NCI-H187 treated with DMSO at 0.1 percent for 48 hours (cell line): ENCODE measurements at places on chromosomes 7 and 10.

- DNase-seq = no peak
Observed at GRCh38 chr10:45418417-45418848, 44.4 kb downstream of the ALOX5 start.

GRCh38 chr10:87782721-87783120 lies 35.3 kb downstream of the ATAD1 start:
- no peak for DNase-seq

DNA sequence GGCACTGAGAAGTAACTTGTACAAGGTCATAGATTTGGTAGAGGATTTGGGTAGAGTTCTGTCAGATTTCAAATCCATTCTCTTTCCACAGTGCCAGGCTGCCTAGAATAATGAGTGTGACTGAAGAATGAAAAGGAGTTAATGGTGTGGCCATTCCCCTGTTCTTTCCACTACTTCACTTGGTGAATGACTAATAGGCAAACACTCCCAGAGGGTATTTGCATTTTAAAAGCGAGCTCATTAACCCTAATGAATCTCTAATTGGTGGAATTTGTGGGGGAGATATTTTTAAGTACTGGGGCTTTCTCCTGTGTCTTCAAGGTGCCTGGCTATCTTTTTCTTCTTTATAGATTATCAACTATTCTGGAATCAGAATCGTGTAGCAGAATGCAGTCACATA lies 74.8 kb upstream of the RPA3 start:
- DNase-seq = no peak

DNA sequence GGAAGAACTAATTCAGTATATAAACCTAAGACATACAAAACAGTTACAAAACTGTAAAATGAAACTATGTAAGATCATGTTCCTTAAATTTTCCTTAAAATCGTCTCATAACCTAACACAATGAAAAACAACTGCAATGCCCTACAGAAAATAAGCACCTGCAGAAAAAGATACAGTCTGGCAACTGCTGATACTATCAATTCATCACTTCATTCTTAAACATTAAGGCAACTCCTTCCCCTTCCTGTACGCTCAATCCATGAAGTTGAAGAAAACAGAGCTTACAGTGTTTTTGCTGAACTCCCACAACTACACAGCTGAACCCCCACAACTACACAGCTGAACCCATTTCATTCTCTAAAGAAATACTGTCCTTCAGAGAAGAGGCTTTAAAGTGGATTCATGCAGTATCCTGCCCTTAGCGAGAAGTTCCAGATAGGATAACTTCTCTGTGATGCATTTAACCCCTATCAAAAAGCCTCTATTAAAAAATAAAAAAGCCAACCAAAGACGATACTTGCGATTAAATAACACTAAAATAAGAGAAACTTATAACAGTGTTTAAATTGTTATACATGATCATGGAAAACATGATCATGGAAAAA lies 50.0 kb downstream of the JMJD1C start:
- DNase-seq = no peak

- no peak for DNase-seq
Observed at GRCh38 chr7:45188736-45189135, 31.1 kb downstream of the RAMP3 start.

DNA sequence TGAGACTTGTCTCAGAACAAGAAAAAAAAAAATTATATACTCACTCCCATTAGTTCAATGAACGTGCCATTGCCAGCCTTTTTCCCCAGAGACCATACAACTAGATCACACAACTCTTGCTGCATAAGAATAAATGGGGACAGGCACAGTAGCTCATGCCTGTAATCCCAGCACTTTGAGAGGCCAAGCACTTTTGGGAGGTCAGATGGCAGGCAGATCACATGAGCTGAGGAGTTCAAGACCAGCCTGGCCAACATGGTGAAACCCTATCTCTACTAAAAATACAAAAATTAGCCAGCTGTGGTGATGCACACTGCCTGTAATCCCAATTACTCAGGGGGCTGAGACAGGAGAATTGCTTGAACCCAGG lies 13.6 kb downstream of the PDLIM1 start:
- DNase-seq = no peak

- DNase-seq = no peak
Observed at GRCh38 chr7:136528329-136528728, 340.1 kb upstream of the CHRM2 start.

- DNase-seq = no peak
Observed at GRCh38 chr7:80640846-80641245, 2.4 kb downstream of the CD36 start.

DNA sequence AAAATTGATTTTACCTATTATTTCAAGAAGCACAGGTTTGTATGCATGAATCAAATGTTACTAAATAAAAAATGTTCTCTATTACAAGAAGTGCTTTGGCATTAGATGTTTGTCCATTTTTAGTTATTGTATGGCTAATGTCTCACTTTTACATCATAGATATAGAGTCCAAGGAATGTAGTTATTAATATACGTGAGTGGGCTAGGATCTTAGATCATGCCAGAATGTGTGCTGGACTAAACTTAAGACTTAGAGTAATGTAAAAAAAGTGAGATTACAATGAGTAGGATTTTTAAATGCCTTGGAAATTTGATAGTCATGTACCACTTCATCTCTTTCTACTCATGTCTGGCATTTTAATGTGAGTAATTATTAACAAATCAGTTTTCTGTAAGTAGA lies 196.6 kb downstream of the ARL4A start:
- no peak for DNase-seq

- DNase-seq = no peak
Observed at GRCh38 chr7:74320645-74321221, 31.5 kb downstream of the CLIP2 start.

DNA sequence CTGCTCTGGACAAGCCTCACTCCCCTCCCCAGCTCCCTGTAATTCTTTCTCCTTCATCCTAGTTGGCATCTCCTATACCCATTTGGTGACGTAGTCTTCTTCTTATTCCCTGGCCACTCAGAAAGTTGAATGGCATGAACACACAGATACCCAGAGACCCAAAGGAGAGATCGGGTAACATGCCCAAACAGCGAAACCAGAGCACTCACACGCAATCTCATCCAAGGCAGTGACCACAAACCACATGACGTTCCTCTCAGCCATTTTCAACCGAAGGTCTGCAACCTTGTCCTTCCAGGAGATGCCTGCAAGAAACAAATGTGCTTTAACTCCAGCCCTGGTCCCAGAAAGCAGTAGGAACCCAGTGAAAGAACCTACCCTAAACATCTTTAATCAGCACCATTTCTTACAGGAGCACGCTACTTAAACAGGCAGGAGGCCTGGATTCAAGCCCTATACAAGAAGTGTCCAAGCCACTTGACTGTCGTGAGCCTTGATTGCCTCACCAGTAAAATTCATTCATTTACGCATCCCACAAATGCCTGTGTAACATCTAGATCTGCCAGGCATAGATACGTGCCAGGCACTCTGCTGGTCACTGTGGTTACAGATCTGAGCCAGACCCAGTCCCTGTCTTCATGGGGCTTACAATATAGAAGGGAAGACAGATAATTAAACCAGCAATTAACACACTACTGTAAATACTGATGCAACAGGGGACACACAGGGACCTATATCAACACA lies 37.1 kb downstream of the XPNPEP1 start:
- DNase-seq = no peak

DNA sequence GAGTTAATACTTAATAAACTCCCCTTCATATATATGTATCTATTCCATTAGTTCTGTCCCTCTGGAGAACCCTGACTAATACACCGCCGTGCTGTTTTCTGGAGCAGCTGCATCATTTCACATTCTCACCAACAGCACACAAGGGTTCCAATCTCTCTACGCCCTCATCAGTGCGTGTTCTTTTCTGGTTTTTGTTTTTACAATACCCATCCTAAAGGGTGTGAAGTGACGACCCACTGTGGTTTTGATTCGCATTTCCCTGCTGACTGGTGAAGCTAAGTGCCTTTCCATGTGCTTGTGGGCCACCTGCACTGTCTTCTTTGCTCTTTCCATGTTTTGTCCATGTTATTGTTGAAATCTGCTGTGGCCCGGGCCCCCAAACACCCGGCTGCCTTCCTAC lies 11.0 kb upstream of the INSIG1 start:
- no peak for DNase-seq

GRCh38 chr10:79947083-79947415 lies 1.9 kb downstream of the SFTPD start:
- no peak for DNase-seq

GRCh38 chr10:107656932-107657331 lies 492.4 kb upstream of the SORCS1 start:
- no peak for DNase-seq

DNA sequence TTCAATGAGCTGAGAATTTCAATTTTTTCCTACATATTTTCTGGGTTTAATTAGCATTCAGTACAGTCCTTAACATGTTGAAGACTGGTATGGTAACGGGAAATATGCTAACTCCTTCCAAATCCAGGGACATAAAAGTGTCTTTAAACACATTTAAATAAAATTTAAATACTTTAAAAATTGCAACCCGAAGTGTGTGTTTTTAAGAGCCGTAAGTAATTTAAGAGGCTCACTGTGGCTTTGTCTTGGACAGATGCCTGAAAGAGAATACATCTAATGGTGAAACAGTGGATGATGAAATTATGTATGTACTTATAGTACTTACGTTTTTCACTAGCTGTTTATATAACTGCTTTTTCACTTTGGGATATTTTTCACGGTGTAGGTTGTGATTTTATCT lies 687.3 kb upstream of the CELF2 start:
- DNase-seq = no peak

- no peak for DNase-seq
Observed at GRCh38 chr7:31311552-31311951, 29.0 kb downstream of the NEUROD6 start.

DNA sequence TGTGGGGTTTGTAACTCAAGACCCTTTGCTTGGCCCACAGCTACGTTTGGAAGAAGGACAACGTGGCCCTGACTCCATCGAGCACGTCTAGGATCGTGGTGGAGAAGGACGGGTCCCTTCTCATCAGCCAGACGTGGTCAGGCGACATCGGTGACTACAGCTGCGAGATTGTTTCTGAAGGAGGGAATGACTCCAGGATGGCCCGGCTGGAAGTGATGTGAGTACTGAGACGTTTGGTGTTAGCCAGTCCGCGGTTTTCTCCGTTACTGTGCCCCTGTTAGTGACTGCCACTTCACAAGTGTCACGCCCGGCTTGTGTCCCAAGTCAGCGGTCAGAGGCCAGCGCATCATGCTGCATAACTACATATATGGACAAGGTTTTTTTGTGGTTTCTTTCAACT lies 673.3 kb downstream of the SDK1 start:
- no peak for DNase-seq

GRCh38 chr10:43199088-43199683 lies 60.9 kb downstream of the CSGALNACT2 start:
- no peak for DNase-seq

GRCh38 chr7:82501346-82501745 lies 57.8 kb upstream of the CACNA2D1 start:
- DNase-seq = no peak

GRCh38 chr7:105277341-105277740 lies 111.4 kb downstream of the SRPK2 start:
- no peak for DNase-seq

- no peak for DNase-seq
Observed at GRCh38 chr7:117616694-117617093, 136.9 kb downstream of the CFTR start.

- no peak for DNase-seq
Observed at GRCh38 chr10:42428534-42428933, 209.8 kb downstream of the ZNF33B start.

GRCh38 chr10:86734207-86734988 lies 22.0 kb upstream of the BMPR1A start:
- no peak for DNase-seq

- no peak for DNase-seq
Observed at GRCh38 chr7:82331234-82331633, 112.3 kb downstream of the CACNA2D1 start.

DNA sequence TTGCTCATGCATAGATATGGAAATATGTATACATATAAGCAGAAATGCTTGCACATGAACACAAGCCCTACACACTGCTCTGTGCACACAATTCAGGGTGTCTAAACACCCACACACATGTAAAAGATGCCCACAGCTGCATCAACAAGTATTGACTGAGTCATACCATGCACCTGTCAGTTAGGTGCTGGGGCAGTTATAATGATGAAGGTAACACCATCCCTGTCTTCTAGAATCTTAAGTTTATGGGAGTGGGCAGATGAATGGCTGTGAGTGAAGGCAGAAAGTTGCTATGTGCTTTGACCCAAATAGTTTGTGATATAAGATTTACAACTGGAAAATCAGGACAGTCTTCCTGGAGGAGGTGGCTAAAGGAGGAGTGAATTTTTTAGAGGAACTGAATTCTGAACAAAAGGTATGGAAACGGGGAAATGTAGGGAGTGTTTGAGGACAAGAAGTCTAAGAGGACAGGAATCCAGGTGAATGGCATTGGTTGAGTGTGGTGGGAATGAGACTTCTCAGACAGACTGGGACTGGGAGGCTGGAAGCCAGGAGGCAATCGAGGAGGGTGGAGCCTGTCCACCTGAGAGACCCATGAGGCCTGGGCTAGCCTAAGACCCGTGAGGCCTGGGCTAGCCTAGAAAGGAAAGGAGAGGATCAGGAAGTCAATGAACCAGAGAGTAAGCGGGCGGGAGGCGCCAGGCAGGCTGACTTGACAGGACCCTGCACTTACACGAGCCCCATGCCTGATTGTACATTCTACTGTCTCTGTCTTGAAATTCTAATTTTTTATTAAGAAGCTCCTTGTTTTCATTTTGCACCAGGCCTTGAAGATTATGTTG lies 20.7 kb downstream of the POLL start:
- DNase-seq = no peak

- no peak for DNase-seq
Observed at GRCh38 chr7:155467846-155468784, 10.2 kb downstream of the EN2 start.

GRCh38 chr7:45027774-45028114 lies 27.7 kb downstream of the CCM2 start:
- no peak for DNase-seq

DNA sequence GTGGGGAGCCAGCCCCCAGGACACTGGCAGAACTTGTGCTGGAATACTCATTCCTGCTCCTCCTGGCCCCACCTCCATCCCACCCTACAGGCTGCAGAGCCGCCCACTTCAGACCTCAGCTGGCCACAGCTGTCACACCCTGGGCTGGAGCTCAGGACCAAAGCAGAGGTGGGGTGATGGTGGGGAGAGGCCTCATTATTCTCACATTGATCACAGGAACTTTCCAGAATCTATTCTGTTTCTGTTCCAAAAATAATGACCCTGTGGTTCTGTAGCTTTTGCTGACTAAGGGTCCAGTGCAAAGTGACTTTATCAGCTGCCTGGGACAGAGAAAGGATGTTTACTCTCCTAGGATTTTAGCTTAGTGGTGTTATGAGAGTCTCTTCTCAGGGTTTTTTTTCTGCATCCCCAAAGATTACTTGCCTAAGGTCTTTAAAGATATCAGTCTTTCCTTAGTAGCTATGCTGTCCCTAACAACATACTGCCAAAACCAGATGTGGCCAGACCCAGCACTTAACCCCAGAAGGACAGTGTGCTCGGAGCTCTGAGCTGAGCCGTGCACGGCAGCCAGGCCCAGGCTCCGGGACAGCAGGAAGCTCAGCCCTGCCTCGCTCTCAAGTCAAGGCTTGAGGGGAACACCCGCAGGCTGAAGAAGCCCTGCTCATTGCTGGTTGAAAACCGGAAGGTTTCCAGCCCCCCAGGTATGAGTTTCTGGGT lies 223.3 kb downstream of the MLLT10 start:
- DNase-seq = no peak

GRCh38 chr7:897771-898376 lies 21.5 kb downstream of the GET4 start:
- no peak for DNase-seq
